ENCODE measurements at places on chromosomes 12 and 14.
A peak's percentile ranks its signal among the peaks of the same experiment; 100 is the strongest.

- DNase-seq, result no peak
Observed at GRCh38 chr12:29414368-29414767, 33.4 kb upstream of the ERGIC2 start.

- no peak for DNase-seq
Observed at GRCh38 chr12:57368349-57369095, 62.3 kb downstream of the R3HDM2 start.

GRCh38 chr14:61476754-61477410 is 155.5 kb downstream of the PRKCH start:
- DNase-seq, result no peak

GRCh38 chr12:96064271-96064670 is 28.9 kb upstream of the LTA4H start:
- DNase-seq, result no peak

- DNase-seq, result no peak
Observed at GRCh38 chr14:20699931-20700330, 11.4 kb downstream of the ANG start.

DNA sequence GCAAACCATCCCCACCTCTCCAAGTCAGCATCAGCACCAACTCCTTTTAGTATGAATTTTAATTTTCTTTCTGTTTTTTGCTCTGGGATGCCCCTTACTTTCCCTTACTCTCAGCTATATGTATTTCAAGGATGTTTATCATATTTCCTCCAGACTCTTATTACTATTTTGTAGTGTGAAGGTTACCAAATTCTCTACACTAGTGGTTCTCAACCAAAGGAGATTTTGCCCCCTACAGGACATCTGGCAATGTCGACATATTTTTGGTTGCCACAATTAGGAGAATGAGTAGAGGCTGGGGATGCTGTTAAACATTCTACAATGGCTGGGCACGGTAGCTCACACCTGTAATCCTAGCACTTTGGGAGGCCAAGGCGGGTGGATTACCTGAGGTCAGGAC is 29.1 kb upstream of the SOS2 start:
- peak; percentile 9 for DNase-seq

GRCh38 chr12:77402716-77403115 is 337.3 kb upstream of the E2F7 start:
- peak; percentile 0 for DNase-seq

DNA sequence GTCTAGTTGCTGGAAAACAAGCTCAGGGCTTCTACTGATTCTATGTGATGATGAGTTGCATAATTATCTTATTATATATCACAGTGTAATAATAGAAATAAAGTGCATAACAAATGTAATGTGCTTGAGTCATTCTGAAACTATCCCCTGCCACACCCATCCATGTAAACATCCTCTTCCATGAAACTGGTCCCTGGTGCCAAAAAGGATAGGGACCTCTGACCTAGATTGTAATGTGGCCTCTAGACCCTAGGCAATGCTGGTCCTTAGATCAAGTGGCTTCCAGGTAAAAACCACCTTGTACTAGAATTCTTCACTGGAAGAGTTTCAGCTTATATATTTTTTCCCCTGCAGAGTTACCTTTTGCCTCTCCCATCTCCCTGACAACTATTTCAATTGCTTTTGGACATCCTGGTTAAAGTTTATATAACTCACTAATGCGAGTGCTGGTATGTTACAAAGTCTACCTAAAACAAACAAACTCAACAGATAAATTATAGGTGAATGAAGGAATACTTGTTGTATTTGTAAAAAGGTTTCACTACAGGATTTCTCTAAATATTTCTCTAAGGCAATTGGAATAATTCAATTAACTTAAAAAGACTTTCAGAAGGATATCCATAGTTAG is 462.5 kb downstream of the NAV3 start:
- DNase-seq, result no peak

DNA sequence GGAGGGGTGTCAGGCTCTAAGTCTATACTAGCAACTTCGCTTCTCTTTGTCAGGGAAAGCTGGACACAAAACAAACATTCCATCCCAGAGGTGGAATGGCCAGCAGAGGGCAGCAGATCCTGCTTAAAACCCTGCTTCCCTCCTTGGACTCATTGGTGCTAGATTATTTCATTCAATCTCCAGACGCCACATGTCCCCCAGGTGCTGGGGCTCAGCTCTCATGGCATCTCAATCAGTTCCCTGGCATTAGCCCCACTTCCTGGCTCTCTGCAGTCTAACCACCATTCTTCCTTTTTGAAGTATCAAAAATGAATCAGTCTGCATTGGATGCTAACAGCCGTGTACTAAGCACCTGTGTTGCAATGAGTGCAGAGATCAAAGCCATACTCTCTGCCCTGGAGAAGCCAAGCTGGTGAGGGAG is 8.1 kb upstream of the PPP1R1A start:
- peak; percentile 6 for DNase-seq

- DNase-seq, result no peak
Observed at GRCh38 chr12:27462151-27462694, 15.7 kb downstream of the SMCO2 start.

DNA sequence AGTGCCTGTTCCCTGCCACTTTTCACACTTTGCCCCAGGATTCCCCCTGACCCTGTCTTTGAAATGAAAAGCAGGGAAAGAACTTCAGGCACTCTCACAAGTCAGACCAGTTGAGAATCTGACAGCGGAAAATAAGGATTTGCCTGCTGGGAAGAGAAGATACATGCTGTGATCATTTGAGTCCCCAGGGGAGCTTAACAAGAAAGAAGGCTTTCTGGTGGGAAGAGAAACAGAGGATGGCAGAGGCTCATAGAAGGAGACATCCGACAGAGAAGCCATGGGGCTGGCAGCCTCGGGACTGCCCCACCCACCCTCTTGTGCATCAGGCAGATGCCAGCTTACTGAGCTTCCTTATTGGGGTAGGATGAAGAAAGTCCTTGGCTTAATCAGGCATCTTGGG is 11.9 kb downstream of the TTC9 start:
- no peak for DNase-seq

DNA sequence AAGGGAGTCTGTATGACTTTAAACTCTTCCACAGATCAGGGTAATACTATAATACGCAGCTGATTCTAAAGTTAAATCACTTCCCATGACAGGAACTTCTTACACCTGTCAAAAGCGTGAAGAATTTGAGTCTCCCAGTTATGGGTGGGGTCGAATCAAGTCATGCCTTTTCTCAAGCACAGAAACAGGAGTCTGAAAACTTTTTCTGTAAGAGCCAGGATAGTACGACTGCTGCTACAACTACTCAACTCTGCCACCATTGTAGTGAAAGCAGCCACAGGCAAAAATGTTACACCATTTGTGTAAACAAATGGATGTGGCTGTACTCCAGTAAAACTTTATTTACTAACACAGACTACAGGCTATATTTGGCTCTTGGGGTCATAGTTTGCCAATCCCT is 90.3 kb downstream of the DUSP6 start:
- DNase-seq, result no peak

DNA sequence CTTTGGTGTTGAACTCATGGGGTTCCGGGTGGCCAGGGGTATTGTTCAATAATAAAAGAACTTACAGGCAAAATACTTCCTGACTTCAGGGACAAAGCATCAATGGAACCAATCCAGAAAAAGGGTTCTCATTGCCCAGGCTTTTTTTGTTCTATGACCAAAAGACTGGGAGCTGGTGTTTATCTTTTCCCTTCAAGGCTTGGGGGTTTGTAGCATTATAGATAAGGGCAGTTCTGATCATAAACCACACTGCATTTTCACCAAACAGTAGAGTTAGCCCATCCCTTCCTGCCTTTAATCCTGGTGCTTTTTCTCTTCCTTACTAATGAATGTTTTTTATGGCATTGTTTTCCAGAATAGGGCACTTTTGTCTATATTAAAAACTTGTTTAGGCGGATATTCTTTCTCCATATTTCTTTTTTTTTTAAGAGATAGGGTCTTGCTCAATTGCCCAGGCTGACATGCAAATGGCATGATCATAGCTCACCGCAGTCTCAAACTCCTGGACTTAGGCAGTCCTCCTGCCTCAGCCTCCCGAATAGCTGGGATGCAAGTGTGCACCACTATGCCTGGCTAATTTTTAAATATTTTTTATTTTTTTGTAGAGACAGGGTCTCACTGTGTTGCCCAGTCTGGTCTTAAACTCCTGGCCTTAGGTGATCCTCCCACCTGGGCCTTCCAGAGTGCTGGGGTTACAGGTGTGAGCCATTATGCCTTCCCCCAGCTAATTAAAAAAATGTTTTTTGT is 9.7 kb downstream of the FUT8 start:
- no peak for DNase-seq

DNA sequence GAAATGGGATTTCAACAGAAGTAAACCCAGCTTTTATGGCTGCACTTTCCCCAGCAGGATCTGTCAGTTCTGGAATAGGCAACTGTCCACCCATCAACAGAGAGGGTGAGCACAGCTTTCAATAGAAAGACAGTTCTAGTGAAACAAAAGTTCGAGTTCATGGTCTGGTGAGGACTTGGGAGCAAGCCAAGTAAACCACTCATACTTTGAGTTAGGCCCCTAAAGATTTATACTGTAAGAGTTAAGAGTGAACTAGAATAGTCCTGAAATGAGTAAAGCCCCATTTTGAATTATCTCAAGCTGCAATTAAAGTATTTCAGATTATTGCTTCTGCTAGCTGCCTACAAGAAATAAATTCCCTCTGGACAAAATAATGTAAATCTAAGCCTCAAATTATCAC is 82.6 kb downstream of the METTL25 start:
- no peak for DNase-seq

DNA sequence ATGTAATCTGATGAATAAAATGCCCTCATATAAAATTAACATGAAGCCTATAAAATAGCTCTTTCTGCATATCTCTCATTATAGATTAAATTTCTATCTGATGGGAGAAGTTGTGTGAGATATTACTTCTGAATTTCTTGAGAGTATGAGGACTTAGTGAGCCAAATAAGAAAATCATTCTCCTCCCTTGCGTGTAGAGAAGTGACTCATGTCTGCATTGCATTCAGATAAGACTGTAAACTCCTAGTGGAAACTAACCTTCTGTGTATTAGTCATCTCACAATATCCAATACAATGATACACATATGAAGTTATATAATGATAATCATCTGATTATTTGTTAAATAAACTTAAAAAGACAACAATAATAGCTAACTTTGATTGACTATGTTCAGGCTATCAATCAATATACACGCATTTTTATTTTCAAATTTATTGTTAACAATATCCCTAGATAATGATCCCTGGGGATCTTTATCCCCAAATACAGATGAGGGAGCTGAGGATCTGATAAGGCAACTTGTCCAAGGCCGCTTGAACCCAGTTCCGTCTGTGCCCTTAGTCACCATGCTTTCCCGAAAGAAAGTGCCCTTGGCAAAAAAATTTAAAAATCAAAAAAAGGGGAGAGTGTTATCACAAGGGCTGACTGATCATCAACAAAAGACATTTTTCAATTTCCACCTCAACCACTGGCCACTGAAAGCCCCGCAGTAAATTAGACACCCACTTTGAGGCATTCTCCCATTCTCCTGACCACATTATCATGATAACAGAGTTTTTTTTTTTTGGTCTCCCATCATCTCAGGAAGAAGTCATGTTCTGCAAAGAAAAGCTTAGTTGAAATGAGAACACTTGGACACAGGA is 189.2 kb upstream of the RASSF8 start:
- no peak for DNase-seq

- no peak for DNase-seq
Observed at GRCh38 chr14:36316131-36316530, 4.3 kb downstream of the MBIP start.

DNA sequence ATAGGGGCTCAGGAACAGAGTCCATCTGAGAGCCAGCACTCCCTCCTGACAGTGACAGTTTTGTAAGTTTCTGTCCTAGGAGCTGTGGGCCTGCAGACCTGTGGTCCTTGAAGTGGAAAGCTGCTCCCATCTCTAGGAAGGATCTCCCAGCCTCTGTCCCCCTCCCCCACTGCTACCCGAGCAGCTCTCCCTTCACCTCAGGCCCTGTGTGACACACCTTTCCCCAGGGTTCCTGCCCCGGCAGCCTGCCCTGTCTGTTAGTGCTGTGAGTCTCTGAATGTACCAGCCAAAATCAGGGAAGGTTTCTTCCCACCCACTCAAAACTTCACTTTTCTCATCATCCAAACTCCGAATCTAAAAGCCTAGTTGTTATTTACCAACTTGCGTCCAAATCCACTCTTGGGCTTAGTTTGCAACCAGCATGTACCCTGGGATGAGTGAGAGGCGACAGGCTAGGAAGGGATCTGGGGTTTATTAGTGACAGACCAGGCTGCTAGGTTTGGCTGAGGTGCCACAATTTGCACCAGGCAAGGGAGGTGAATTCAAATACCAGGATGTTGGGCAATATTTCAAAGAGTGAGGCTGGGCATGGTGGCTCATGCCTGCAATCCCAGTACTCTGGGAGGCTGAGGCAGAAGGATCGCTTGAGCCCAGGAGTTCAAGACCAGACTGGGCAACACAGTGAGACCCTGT is 39.9 kb downstream of the NINJ2 start:
- DNase-seq, result no peak

GRCh38 chr14:60174352-60175254 is 9.4 kb upstream of the DHRS7 start:
- DNase-seq, result no peak

- DNase-seq, result no peak
Observed at GRCh38 chr12:47800582-47800981, 19.1 kb downstream of the HDAC7 start.

DNA sequence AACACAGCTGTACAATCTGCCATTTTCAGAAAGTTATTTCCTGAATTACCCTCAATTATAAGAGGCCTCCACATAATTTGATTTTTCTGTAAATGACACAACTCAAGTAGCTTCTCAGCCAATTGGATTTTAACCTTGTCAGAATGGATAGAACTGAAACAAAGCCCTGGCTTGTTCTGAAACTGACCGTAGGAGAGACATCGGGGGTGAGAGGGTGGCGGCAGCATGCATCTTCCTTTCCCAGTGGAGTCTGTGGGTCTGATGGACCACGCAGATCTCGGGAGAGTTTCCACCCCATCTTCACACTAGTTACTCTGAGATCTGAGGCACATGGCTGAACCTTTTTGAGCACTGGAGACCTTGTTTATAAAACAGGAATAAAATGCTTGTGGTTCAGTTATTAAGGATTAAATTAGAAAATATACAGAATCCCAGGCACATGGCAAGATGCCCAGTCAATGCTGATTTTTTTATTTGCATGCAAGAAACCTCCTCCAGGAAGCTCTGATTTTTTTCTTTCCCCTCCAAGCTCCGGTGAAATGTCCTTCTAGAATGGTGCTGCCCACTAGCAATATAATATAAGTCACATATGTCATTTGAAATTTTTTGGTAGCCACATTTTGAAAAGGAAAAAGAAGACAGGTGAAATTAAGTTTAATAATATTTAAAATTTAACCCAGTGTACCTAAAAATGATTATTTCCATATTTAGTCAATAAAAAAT is 153.9 kb downstream of the CHST11 start:
- DNase-seq, result no peak

- DNase-seq, result no peak
Observed at GRCh38 chr14:100278702-100279101, 27.5 kb downstream of the SLC25A29 start.
